Thyroid gland (tissue), 4 donors: ENCODE measurements at places on chromosomes 5 and 9.

GRCh38 chr5:129768735-129769134 lies 20.8 kb downstream of the MINAR2 start:
- DNase-seq: no peak

DNA sequence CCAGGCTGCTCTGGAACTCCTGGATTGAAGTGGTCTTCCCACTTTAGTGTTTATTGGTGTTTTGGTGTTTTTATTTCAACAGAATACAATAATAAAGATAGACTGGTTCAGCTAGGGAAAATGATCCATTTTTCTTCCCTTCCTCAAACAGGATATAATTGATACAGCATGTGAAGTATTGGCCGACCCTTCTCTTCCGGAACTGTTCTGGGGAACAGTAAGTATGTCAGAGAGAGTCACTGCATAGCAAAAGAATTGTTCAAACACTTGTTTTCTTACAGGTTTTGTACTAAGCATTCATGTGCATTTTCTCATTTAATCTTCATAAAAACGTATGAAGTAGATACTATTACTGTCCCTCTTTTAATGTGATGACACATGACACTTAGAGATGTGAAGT lies 31.6 kb downstream of the NUP188 start:
- DNase-seq: no peak

DNA sequence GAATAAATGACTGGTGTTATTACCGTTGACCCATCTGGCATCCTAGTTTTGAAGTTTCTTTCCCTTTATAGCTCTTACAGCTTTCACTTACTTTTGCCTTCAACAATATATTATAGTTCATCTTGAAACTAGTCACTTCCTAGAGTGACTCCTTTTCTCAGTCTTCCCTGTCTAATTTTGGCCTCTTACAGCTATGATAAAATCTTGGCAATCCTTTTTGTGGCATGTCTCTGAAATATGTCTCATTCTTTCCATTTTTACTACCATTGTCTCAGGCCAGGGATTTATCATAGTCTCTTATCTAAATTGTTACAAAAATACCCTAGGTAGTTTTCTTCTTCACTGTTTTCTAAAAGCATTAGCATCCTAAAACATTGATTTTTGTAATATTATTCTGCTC lies 621.3 kb upstream of the ZNF608 start:
- no peak for DNase-seq

GRCh38 chr9:121550041-121550440 lies 50.4 kb upstream of the GGTA1 start:
- DNase-seq: peak; percentile 63

- DNase-seq: no peak
Observed at GRCh38 chr5:66436721-66437120, 159.5 kb upstream of the MAST4 start.

DNA sequence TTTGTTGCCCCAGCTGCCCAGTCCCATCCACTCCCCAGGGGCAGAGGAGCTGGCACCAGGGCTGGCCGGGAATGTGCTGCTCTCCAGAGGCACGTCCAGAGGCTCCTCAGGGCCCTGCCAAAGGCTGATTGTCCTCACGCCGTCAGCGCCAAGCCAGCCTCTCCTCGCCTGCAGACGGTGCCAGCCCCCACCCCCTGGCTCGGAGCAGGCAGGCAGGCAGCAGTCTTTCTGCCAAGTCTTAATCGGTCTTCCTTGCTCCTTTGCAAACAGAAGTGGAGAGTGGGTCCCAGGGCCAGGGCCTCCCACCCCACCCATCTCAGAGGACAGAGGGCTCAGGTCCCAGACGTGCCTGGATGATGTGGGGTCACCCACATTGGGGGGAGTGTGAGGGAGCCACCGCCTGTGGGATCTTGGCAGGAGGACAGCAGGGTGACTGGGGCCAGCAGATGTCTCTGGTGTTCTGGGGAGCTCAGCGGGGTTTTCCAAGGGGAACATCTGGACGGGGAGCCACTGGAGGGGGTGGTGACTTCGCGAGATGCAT lies 36.3 kb downstream of the FAM163B start:
- peak; percentile 89 for DNase-seq

DNA sequence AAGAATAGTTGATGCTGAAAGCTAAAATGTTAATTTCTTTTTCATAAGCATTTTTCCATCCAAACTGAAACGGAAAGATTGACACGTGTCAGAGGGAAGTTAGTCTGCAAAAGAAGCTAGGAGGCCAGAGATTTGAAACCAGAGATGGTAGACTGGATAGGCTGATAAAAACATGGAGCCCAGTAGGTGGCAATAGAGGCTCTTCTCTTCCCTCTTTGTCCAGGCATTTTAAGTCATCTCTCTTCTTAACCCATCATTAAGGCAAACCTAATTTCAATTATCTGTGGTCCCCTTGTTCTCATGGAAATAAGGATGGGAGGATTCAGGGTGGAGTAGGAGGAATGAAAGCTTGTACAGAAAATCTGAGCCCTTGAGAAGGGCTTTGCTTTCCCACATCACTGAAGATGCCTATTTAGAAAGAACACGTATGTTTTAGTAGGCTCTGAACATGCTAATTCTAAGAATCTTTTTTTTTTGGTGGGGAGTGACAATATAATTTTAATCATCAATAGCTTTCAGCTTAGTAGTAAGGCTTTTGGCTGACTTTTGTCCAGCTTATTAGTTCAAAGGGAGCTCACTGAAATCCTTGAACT lies 66.6 kb downstream of the ZNF474 start:
- no peak for DNase-seq

DNA sequence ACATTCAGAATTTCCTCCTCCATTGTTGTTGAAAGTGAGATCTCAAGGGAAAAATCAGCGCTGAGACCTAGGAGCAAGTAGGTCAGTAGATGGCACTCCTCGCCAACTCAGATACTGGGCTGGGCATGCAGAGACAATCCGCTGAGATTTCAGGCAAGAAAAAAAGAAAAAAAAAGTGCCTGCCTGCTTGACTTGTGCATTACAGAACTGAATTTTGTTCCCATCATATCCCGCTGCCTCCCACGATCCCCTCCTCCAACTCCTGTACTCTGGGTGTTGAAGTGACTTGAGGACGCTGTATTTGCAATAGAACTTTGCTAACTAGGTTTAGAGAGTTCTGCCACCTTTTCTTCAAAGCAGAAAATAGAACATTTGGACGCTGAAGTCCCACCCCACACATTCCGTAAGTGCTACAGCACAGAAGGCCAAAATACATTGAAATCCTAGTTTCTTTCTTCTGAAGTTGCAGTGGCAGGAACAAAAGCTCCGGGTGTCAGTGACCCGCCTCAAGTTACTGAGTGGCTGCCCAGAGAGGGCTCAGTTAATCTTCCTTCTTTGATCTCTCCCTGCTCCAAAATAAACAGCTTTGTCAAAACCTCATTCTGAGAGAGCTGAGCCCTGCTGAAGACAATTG lies 265.8 kb downstream of the MLLT3 start:
- peak; percentile 85 for DNase-seq

DNA sequence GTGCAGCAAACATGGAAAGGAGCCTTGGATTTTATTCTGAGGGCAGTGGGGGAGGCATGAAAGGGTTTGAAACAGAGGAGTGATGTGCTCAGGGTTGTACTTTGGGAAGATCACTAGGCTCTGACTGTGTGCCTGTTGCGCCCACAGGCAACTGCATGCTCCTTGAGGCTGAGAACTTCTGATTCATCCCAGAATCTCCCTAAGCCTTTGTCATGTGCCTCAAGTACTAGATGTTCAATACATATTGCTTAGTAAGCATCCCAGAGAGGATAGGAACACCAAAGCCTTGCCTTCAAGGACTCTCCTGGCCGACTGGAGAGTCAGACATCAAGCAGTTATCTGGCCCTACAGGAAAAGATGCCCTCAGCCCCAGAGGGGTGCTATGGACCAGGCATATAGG lies 54.1 kb downstream of the ARHGEF37 start:
- DNase-seq: no peak

- peak; percentile 77 for DNase-seq
Observed at GRCh38 chr5:62144401-62145022, 161.5 kb upstream of the KIF2A start.

DNA sequence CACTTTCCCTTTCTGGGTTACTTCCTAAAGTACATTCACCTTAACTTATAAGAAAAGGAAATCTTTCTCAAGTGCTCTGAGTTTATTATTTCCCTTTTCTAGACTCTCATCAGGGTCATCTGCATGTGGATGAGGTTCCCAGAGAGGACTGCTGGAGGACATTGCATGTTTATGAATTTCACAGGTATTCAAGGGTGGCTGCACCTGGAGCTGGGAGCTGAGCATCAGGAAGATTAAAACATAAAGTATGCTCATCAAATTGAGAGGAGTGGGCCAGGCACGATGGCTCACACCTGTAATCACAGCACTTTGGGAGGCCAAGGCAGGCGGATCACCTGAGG lies 34.7 kb upstream of the PLIN2 start:
- DNase-seq: no peak
